ENCODE measurements at places on chromosomes 5 and 9.

GRCh38 chr5:65760504-65761275 is 38.7 kb downstream of the NLN start:
- DNase-seq = no peak

DNA sequence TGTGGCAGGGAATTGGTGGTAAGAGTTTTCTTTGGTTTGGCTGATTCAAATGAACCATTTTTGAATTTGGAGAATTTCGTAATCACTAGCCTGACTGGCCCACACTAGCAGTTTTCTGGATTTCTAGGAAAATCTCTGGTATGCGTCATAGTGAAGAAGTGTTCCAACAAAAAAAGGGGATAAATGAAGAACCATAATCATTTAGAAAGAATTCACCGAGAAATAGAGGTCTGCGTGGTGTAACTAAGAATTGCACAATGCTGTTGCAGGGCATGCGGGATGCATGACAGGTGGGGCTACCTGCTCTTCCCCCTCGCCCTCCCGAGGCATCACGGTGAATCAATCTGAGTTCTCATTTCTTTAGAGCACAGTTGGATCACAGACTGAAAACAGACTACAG is 232.3 kb upstream of the PAPPA start:
- DNase-seq = no peak

DNA sequence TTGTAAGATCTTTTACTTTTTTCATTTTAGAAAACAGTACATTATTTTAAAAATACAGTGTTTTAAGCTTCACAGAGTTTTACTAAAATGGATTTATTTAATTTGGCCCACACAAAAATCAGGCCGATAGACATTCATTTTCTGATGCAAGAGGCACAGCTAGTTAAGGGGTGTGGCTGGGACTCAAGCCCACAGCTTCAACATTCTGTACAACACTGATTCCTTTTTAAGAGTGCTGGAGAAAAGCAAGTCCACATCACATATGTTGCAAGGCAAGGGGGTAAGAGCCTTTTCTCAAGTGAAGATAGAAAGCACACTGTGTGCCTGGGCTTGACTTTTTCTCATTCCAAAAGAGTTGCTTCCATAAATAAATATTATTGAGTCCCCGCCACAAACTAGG is 195.9 kb downstream of the RFK start:
- DNase-seq = no peak

DNA sequence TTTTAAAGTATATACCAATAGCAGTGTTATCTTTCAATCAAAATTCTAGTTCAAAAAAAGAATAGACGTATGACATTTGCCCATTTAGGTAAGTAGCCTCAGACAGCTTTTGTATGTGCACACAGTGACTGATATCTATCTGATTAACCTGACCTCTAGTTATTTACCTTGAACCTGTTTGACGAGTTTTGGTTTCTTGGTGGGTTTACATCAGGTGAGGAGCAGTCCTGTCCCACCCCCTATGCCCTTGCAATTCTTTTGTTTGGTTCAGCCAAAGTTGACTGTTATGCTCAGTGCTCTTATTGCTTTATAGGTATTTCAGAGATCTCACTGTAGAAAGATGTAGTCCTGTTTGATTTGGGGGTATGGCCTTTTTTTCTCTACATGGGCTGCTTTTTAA is 147.2 kb downstream of the ISOC1 start:
- no peak for DNase-seq

DNA sequence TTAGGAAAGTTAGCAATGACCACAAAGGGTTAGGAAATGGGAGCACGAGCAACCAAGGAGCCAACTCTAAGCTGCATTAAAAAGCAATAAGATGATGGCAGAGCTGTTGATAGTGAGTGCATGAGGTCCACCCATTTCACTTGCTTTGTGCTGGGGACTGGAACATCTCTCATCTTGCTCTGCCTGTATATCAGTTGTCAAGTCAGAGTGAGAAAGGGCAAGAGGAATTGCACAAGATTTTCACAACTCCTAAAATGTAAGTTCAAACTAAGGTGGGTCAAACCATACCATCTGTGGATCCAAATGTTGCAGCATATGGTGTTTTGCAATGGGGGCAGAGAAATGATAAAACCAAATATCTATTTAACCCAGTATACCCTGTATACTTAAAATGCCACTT is 2.8 kb upstream of the ESM1 start:
- DNase-seq = no peak

DNA sequence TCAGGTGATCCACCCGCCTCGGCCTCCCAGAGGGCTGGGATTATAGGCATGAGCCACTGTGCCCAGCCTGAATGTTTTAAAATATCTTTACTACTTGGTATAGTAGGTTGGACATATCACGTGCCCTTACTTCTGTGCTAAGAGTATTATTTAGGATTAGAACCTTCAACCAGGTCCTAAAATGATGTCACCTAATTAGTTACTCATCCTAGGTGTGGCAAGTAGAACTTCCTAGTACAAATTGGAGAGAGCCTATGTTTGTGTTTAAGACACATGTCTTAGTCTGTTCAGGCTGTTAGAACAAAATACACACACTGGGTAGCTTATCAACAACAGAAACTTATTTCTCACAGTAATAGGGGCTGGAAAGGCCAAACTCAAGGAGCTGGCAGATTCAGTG is 51.5 kb downstream of the ZFAND5 start:
- DNase-seq = no peak

GRCh38 chr9:112501287-112501686 is 14.7 kb downstream of the KIAA1958 start:
- DNase-seq = no peak

GRCh38 chr9:136354592-136355085 is 8.9 kb downstream of the DNLZ start:
- DNase-seq = no peak

- no peak for DNase-seq
These were observed 485.2 kb upstream of the CDH9 start for GRCh38 chr5:27523629-27524028.

DNA sequence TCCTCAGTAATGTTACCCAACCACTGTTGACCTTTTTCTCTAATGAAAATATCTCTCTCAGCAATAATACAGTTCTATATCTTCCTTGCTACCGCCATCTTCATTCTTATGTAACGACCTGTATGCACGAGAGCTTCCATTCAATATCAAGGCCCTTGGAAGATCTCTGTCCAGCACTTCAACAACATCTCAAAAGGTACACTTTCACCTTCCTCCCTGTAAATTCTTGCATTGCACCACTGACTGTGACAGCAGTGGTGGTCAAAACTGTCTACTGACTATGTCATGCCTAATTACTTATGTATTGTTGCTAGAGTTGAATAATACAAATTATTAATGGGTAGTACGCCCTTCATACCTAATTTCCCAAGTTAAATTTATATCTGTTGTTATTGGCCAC is 53.3 kb downstream of the ANXA1 start:
- DNase-seq = no peak

DNA sequence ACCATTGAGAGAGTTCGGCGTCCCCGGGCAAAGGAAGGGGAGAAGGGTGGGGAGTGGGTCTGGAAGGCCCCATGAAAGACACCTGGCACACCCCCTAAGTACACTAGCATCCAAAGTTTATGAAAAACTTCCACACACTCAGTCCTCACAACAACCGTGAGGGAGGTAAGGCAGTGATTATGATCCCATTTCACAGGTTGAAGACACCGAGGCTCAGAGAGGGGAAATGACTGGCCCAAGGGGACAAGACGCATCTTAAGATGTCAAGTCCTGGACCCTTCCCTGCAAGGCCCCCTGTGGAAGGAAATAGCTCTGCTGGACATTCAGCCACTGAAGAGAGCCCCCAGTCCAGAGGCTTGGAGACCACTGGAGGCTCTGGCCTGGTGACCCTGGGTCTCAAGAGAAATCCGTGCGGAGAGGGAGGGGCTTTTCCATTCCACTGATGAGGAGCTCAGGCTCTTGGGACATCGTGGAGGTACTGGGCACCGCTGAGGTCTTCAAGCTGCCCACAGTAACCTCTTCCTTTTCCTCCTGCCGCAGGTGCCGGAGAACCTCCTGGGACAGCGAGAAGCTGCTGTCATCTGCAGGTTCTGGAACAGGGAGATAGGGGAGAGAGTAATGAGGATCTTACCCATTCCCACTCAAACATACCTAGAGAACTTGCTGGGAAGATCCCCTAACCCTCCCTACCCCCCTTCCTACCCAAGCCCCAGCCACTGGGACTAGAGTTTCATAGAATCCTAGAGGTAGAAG is 5.2 kb downstream of the SMIM33 start:
- DNase-seq = no peak

Data from caudate nucleus (tissue), 63 donors.